ENCODE measurements at places on chromosomes 13 and 19.

- DNase-seq, result no peak
Measured at GRCh38 chr13:22925881-22926747, 254.7 kb upstream of the SGCG start.

DNA sequence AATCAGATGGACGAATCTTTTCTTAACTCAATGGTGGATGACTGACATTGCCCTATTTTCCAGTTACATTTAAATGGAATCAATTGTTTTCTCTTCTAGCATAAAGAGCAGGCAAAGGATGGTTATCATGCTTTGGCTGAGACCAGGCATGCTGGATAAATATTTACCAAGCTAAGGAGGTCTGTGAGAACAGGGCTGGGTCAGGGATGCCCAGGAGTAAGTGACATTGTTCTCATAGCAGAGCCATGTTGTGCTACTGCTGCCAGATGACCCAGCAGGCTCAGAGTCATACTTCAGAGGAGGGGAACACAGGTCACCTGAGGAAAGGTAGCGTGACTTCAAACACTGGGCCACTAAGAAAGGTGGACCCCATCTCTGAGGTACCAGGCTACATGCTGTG lies 116.0 kb upstream of the RNF113B start:
- DNase-seq, result no peak

DNA sequence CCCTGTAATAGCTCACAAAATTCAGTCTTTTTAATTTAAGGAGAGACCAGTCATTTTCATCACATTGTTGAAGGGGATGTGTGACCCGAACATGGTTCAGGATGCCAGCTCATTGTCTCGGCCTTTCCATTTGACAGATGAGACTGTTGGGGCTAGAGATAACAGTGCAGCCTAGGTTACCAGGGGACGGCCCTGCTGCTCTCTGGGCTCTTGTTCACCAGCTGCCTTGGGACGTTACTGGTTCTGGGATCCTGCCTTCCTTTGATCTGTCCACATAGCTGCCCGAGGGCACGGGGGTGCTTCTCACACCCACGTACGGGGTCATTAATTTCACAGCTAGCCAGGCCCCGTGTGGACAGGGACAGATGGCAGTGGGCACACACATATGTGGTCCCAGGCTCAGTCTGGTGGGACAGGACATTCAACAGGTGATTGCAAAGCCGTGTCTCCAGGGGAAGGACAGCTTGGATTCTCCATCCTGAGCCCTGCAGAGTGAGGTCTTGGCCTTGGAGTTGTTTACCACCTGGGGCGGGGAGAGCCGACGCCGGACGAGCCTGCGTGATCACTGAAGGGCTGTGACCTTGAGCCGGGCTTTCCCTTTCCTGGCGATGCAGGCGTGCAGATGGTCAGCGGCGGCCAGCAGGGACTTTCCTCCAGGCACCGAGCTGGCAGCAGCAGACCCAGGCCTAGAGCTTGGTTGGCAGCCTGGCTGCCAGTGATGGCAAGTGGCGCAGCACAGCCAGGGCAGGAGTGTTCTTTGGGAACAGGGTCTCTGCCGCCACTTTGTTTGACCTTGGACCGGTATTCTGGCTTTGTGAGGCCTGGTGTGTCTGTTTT lies 26.7 kb upstream of the NPAS1 start:
- no peak for DNase-seq

DNA sequence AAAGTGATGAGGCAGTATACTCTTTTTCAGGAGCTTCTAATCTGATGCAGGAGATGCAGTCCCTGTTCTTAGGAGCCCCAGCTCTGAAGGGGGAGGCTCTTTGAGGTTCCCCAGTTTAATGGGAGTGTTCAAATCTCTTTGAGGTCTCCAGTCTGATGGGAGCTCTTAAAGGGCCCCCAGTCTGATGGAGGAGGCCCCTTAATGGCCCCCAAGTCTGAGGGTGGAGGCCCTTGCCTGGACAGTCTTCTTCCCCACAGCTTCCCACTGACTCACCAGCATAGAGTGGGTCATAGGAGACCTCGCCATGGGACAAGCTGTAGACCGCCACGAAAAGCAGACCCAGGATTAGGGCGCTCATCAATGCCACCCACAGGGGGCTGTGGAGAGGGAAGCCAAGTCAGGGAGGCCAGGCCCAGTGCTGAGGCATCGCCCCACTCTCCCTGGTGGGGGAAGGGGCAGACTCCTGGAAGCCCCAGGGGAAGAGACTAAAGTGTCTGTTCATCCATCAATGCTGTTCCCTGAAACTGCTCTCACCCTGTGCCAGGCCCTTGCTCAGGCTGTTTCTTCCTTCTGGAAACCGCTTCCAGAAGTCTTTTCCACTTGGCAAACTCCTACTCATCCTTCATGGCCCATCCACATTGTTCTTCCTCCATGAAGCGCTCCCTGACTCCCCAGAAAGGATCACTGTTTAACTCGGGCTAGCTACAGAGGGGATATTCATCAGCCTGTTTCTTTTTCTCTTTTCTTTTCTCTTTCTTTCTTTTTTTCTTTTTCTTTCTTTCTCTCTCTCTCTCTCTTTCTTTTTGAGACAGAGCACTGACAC lies 2.1 kb downstream of the TM6SF2 start:
- no peak for DNase-seq

DNA sequence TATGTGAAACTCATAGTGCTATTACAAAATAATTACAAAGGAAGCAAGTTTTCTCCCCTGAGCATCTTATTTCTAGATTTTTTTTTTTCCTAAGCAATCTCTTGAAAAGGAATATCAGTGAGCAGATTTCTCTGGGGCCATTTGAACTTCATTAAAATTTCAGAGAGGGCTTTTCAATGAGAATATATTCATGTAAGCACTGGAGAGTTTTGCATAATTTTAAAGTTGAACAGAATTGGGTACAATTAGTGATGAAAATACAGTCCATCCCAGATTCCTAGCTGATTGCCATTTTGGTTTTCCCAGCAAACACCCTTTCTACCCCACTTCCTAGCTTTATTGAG lies 66.8 kb upstream of the RNF113B start:
- no peak for DNase-seq

GRCh38 chr19:926323-926588 lies 421 bp downstream of the ARID3A start:
- DNase-seq, result no peak

DNA sequence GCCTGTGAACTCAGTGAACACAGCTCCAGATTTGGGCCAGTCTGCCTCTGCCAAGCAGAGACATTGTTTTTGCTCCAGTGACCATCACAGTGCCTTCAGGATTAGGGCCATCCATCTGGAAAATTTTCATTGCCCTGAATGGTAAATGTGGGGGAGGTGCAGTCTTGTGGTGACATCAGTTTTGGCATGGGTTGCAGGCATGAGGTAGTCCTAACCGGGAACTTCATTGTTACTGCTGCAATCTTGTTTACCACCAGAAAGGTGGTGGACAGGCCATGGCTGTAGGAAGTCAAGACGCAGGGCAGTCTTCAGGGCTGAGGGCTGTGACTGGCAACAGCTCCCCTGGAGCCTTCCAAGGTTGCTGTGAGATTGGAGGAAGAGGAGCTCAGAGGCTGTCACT lies 55.2 kb downstream of the SPATA13 start:
- DNase-seq, result no peak

DNA sequence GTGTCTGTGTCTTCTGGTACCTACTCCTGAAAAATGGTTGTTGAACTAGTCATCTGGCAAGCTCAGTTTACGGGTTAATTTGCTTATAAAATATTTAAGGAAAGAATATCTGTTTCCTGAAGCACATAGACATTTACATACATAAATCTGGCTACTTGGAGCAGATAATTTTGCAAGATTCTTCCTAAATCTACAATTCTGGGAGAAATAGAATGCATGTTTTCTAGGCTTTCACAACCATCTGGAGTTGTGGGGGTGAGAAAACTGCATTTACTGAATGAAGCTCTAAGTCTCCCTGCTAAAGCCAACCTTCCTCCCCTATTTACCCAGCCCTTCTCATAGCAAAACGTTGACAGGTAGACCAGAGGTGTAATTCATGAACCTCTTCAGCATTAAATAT lies 393.7 kb upstream of the ARGLU1 start:
- DNase-seq, result no peak

GRCh38 chr13:87661471-87661870 lies 9.7 kb upstream of the SLITRK5 start:
- no peak for DNase-seq

DNA sequence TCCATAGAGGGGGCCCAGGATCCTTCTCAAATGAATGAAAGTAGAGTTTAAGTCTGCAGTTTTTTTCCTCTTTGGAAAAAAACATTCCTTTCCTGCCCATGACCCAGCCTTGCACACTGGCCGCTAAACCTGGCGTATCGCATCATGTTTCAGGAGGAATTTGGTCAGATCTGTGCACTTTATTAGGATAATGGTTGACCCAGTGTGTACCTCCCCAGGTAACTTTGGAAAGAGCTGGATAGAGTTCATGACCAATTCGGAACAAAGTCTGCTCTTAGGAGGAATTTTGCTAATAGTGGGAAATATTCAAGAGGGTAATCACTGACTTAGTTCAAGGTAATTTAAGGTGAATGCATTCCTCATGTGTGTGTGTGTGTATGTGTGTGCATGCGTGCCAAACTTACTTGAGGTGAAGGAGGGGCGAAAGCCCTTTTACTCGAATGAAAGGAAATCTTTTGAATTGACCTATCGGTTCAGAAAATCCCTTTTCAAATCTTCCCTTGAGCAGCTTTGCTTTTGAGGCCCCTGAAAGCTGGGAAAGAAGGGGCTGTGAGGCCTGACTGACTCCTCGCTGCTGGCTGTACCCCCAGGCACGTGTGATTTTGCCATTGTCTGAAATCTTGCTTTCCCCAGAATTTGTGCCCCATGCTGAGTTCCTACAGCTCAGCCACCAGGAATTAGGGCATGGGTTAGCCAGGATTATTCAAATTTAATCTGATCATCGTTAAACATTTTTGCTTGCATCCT lies 46.3 kb downstream of the SIPA1L3 start:
- DNase-seq, result no peak

GRCh38 chr13:23748109-23748990 lies 140.8 kb downstream of the MIPEP start:
- DNase-seq, result no peak

GRCh38 chr13:48125794-48126228 lies 30.9 kb upstream of the MED4 start:
- DNase-seq, result no peak

DNA sequence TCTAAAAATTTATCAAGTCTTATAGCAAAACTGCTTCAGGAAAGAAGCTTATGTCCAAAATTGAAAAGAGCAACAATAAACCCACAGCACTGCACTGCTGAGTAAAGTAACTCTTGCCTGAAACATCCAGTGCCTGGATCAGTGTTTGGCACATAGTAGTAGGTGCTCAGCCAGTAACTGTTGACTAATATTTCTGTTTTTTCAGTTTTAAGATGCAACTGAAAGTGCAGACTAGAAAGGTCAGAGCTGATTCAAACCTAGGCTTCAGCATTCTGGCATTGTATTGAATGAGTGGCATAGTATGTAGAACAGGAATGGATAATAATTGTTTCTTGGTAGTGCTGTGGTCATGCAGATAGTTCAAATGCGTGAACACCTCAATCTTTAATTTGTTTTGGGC lies 67.6 kb downstream of the UBL3 start:
- no peak for DNase-seq

DNA sequence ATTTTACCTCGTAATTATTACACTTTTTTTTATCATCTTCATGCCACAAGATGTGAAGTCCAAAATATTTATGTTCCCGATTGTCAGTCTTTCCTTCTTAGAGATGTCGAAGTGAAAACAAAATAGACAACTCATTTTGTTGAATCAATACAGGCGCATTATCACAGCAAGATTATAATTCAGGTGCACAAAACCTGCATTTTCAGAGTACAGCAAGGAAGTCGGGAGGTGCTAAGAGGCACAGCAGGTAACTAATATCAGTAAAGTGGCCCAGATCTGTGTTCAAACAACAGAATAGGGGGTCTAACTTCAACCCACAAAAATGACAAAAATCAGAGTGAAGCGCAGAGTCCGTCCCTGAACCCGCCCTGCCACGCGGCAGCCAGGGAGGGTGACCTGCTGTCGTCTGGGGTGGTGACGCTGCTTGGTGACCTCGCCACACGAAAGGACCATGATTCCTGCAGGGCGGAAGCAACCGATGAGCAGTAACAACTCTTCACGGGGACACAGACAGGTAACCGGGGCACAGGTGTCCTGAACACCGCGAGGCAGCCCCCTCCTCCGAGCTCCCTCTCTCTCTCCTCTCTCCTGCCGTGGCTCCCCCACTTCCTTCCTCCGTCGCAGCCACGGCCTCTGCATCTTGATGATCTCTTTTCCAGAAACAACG lies 50.9 kb upstream of the SPACA7 start:
- no peak for DNase-seq

GRCh38 chr13:37481011-37481884 lies 117.3 kb downstream of the POSTN start:
- no peak for DNase-seq

- DNase-seq, result no peak
Measured at GRCh38 chr19:34851277-34851804, 75.4 kb upstream of the ZNF30 start.

GRCh38 chr19:6393983-6394412 lies 1.0 kb upstream of the GTF2F1 start:
- DNase-seq, result peak; percentile 37

DNA sequence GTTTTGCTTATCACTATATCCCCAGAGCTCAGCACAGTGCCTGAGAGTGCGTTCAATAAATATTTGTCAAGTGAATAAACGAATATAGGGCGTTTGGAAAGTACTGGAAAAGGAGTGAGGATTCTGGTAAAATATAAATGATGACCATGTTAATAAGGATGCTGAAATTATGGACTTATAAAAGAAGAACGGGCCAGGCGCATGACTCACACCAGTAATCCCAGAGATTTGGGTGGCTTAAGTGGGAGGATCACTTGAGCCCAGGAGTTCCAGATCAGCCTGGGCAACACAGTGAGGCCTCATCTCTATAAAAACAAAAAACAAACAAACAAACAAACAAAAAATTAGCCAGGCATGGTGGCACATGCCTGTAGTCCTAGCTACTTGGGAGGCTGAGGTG lies 198.1 kb downstream of the VWA8 start:
- no peak for DNase-seq

- peak; percentile 44 for DNase-seq
Measured at GRCh38 chr19:12792051-12792852, 966 bp downstream of the JUNB start.

DNA sequence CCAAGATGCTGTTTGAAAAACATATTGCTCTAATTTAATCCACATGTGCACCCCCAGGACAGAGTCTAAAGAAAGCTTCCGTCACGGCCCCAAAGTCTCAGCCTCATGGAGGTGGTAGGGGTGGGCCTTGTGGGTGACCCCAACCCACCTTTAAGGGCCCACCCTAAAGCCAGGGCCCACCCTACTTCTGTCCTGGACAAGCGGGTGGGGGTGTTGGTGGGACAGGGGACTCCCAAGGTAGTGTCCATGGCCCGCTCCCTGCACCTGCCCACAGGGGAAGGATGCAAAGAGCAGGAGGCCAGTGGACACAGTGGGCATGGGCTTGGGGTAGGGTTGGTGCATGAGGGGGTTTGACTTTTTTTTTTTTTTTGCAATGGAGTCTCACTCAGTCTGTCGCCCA lies 66.8 kb downstream of the KCTD15 start:
- DNase-seq, result no peak

GRCh38 chr13:102847272-102848234 lies 1.7 kb downstream of the ERCC5 start:
- no peak for DNase-seq
